HT1080 (cell line): ENCODE measurements at places on chromosomes 11 and 22.

- no peak for DNase-seq
Observed at GRCh38 chr11:63911876-63912275, 5.1 kb downstream of the RCOR2 start.

DNA sequence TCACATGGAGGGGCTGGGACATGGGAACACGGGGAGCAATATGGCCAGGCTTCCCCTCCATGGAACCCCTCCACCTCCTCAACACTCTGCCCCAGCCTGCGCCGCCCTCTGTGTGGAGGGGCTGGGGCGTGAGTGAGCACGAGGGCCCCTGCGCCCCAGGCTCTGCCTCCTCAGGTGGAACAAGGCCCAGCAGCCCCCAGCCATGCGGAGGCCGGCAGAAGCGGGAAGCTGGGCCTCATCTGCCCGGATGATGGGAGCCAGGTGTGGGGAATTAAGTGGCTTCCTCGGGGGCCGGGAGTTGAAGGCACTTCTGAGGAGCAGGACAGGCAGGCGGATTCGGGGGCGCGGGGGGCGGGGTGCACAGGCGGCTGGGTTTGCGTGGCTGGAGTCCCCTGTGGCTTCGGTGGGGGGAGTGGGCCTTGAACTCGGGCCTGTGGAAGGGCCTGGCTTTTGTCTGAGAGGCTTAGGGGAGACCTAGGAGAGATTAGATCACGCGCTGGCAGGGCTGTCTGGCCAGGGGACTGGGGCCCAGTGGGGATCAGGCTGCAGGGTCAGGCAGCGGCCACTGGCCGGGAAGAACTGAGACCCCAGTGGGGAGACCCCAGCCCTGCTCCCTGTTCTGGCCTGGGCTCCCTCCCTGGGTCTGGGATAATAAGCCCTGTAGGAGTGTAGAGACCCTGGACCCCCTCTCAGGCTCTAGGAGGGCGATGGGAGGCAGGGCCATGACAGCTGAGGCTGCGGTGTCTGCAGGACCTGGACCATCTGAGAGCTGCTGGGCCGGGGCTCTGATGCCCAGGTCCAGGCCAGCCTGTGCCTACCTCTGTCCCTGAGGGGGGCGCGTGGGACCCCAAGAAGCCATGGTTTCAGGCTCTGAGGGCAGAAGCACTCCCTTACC lies 13.3 kb downstream of the PRR33 start:
- no peak for DNase-seq

DNA sequence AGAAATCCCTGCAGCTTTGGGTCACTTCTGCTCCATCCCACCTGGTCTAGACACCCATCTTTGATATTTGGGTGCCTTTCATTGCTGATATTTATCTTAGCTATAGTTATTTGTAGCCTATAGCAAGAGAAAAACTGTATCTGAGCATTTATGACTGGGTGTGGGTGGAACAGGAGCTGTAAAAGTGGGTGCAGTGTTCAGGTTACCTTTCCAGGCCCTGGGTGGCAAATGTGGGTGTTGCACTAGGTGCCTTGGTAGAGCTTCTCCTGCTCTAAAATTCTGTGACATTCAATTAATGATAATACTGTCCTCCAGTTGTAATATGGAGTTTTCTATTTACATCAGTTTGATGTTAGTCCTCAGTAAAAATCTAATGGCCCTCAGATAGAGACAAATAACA lies 78.4 kb upstream of the OR4B1 start:
- DNase-seq = no peak

DNA sequence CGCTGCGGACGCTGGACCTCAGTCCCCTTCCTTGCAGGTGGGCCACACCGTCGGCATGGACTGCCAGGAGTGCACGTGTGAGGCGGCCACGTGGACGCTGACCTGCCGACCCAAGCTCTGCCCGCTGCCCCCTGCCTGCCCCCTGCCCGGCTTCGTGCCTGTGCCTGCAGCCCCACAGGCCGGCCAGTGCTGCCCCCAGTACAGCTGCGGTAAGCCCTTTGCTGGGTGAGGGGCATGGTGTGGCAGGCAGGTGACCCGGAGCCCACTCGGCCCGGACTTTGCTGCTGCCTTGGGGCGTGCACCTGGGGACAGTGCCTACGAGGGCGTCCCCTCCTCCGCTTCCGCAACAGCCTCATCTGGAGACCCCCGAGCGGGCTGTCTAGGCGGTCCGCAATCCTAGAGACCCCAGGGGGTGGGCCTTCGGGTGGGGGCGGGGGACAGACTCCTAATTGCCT lies 25.4 kb upstream of the MUC5B start:
- no peak for DNase-seq

DNA sequence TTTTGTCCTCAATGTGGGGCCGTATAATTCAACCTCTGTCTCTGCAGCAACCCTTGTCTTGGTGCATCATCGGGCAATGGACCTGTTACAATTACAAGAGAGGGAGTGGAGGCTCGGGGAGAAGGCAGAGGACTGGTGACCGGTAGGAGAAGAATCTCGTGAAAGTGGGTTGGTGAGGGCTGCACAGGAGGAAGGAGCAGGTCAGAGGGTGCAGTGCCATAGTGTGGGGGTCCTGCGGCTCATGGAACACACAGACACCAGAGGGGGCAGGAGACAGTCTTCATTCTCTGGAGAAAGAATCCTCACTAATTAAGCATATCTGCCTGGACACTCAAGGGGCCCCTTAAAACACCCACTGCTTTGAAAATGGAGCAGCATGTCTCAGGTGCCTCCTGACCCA lies 174.7 kb upstream of the B3GAT1 start:
- no peak for DNase-seq

- DNase-seq = no peak
Observed at GRCh38 chr11:32023370-32024305, 67.2 kb upstream of the RCN1 start.

DNA sequence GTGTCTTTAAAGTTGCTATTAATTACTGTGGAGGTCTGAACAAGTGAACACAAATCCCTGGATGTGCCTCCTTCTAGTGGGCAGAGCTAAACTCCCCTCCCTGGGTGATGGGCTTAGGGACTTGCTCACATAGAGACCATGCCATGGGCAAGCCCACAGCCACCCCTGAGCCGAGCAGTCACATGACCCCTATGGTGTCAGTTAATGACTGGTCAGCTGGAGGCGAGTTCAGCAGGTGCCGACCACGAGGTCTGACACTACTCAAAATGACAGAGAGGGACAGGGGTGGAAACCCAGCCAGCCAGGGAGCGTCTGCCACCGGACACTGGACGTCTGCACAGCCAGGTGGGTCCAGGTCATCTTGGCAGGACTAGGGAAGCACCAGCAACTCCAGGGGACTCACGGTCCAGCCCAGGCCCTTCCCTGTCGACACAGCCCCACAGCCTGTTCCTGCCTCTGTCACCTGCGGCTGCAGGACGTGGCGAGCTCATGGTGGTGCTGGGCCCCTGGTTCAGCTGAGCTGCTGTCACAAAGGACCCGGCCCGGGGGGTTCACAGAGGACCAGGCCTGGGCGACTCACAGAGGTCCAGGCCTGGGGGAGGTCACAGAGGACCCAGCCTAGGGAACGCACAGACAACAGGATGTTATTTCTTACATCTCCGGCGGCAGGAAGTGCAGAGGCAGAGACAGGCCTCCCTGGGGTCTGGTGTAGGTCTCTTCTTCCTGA lies 135.0 kb downstream of the BRD1 start:
- no peak for DNase-seq

DNA sequence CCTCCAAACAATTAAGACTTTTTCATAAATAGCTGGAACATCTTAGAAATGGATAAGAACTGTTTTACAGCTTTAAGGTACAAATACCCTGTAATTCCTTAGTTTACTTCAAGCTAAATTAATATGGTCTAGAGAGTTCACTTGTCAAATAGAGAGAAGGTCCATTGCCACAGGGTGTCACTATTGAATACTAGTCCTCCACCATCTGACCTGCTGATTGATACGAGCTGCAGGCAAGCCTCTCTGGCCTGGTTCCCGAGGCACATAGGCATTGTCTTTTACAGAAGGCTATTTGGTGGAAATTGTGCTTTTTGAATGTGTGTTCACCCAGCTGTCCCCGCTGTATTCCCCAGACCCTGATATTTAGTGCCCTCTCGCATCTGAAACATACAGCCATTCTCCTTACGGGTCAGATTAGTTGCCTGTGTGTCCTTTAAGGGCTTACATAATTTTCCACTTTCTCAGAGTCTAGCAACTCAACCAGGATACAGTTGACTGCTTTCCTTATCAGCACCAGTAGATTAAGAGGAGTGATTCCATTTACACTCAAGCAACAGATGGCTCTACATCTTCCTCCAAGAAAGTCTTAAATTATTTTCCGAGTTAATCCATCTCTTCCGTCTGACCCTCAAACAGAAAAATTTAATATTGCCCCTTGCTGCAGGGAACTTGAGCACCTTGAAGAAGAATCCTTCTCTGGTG lies 788.8 kb upstream of the FAT3 start:
- no peak for DNase-seq

GRCh38 chr22:29713156-29713727 lies 6.6 kb upstream of the CABP7 start:
- DNase-seq = no peak

- DNase-seq = no peak
Observed at GRCh38 chr22:49565516-49565855, 262.2 kb downstream of the BRD1 start.

DNA sequence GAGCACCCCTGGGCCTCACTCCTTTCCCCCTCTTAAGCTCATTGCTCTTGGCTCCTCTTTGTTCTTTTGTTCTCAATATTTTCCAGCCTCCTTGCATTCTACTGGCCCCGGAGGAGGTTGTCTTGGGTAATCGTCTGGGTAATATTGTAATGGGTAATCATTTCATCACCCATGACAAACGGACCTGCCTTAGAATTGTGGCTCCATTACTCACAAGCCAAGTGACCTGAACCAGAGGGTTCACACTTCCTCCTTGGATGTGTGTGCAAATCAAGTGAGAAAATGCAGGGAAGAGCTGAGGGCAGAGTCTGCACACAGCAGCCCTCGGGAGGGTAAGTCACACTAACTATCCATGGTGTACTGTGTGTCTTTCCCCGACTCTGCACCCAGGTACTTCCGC lies 305.0 kb downstream of the BUD13 start:
- peak; percentile 7 for DNase-seq

DNA sequence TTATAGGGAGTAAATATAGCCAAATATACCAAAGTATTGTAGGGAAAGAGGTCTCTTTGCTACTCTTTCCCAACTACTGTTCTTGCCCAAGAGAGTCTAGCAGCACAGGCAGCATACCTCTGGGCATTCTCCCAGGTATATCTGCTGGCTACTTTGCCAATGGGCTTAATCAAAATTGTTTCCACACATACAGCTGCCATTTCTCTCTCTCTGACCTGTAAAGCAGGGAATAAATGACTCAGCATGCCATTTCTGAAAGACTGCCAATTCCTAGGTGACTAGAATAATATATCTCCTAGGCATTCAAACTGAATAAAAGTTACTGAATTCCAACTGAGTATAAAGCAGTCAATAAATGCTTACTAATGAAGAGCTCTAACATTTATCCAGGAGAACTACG lies 44.6 kb downstream of the RDX start:
- DNase-seq = peak; percentile 76

GRCh38 chr11:103959279-103959942 lies 77.0 kb upstream of the DDI1 start:
- peak; percentile 11 for DNase-seq

- DNase-seq = peak; percentile 96
Observed at GRCh38 chr22:26610072-26610958, 7.5 kb downstream of the CRYBB1 start.

GRCh38 chr22:35995348-35995747 lies 33.3 kb downstream of the RBFOX2 start:
- no peak for DNase-seq

DNA sequence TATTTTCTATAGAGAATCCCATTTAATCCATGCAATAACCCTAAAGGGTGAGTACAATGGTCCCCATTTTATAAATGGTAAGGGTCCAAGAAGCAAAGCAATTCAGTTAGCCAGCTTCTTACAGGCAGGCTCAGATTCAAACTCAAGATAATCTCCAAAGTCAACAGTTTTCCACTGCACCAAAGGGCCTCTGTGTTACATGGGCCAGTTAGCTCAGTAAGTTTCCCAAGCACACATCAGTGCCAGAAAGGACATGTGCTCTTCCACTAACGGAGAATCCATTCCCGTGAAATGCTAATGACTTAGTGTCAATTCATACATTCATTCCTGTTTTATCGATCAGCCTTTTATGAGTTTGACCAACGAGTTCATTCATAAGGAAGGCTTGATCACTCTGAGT lies 11.0 kb downstream of the SLC43A1 start:
- DNase-seq = no peak

DNA sequence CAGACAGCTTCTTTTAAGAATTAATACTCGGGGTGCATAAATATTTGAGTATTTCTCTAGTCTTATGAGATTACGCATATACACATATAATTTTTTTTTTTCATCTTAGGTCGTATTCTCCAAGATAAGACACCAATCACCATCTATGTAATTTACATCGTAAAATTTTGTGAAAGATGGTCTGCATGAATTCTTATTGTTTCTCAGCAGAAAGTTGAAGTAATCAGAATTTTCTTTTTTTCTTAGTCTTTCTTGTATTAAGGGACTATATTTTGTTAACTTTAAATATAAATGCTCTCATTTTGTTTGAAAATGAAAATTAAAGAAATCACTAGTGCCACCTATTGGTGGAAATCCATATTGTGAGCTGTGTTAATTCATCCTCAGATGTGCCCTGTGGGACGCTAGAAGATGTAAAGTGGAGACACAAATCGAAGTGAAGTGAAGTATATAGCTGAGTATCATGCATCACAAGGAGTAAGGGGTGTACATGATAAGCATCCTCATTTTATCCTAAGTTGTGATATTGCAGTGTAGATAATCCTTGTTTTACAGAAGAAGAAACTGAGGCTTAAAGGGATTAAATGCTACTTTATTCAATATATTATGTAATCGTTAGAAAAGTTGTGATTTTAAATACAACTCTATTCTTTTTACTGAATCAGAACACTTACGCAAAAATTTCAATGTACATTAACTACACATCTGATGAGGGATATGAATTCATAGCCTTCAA lies 2084.3 kb downstream of the LRRC4C start:
- peak; percentile 7 for DNase-seq

DNA sequence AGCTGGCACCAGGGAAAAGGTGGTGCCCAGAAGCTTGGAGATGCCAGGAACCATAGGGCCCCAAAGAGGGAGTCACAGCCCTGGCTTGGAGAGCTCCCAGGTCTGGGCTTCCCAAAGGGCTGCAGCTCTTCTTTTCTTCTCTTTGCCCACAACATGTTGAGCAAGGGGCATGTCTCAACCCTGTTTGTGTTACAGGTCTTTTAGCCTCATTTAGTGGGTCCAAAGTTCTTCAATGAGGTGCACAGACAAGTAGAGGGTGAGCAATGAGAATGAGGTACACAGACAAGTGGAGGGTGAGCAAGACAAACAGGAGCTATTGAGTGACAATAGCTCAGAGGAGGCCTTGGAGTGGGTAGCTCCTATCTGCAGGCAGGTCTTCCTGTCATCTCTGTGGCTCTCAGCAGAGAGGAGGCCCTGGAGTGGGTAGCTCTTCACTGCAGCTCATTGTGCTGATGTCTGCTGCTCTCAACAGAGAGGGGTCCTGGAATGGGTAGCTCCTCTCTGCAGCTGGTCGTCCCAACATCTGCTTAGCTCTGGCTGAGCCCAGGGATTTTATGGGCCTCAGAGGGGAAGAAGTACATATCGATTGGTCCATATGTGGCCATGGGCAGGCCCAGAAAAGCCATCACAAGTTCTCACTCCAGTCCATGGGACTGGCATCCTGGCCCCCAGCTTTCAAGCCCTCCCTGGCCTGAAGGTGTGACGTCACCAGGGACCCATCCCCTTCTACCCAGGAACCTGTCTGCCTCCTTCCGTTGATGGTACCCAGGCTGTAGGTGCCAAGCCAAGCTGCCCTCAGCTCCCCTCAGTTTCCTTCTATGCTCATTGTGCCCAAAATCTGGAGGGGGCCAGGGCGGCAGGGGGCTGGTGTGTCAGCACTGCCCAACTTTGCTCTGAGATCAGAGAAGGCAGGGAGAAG lies 34.9 kb downstream of the WBP2NL start:
- DNase-seq = no peak
